ENCODE measurements at places on chromosomes 16 and 17.

DNA sequence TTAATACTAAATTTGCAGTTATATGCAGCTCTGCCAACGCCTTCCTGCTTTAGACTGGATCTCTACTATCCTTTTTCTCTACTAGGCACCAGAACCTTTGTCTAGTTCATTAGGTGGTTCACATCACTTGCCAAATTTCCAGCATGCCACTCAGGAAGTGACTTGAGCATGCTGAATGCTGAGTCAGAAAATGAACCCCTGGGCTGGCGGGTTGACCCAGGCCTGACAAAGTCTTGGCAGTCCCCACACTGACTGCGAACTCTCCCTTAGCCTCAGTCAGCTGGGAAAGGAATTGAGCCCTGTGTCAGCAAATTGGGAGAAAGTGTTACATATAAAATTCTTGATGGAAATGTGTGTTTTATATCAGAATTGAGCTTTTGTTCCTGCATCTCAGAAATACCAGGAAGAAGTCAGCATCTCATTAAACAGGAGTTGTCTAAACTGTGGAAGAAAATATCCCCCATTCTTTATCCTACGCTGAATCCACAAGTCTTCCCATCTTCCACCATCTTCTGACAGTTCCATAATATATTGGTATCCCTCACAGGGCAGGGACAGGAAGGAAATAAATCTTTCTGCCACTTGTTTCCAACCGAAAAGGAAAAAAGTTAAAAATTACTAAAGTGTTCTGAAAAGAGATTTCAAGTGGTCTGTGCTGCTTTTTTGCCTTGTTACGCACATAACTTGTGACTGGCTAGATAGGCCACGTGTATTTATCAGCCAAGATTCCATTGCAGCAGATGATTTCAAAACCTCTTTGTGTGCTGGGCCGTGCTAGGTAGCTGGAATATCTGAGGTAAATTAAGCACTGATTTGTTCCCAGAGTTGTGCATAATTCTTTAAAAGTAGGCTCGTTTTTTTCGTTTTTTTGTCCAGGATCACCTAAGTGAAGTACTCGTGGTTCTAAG lies 16.7 kb upstream of the SLC12A3 start:
- DNase-seq = no peak

DNA sequence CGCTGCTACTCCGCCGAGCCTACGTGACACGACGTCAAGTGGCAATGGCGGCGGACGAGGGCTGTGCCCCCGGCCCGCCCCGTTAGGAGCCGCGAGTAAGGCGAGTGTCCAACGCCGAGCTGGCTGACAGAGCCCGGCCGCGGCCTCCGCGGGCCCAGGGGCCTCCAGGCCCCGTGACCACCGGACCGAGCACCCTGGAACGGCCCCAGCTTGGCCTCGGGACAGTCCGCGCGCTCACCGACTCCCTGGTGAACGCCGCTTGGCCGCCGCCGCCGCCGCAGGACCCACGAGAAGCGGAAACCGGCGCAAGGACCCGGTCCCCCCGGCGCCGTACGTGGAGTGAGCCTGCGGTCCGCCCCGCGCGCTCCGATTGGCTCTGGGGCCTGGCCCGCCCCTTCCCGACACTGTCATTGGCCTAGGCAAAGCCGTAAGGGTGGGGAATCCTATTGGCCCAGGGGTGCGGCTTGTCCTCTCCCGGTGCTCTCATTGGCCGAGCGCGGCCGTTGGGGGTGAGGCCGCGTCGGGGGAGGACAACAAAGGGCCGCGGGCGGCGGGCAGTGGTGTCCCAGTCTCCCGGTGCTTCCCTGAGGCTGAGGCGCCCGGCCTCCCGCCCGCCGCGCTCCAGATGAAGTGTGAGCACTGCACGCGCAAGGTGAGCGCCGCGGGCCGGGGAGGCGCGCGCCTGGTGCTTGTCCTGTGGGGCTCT lies at the start of gene NARF:
Gene NARF (plus strand): TSS at position 563 of the 706 bp plus-strand sequence. CDS start 63 bp downstream, at position 626.
- peak; percentile 97 for DNase-seq

DNA sequence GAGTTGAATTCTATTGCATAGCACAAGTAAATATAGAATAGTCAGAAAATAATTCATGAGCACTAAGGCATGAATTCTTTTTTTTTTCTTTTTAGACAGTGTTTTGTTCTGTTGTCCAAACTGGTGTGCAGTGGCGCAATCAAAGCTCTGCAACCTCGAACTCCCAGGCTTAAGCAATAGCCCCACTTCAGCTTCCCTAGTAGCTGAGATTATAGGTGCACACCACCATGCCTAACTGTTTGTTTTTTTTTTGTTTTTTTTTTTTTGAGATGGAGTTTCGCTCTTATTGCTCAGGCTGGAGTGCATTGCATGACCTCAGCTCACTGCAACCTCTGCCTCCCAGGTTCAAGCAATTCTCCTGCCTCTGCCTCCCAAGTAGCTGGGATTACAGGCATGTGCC lies 16.6 kb downstream of the TUBD1 start:
- peak; percentile 69 for DNase-seq

- DNase-seq = no peak
Observed at GRCh38 chr16:79932572-79932971, 332.0 kb upstream of the MAF start.

DNA sequence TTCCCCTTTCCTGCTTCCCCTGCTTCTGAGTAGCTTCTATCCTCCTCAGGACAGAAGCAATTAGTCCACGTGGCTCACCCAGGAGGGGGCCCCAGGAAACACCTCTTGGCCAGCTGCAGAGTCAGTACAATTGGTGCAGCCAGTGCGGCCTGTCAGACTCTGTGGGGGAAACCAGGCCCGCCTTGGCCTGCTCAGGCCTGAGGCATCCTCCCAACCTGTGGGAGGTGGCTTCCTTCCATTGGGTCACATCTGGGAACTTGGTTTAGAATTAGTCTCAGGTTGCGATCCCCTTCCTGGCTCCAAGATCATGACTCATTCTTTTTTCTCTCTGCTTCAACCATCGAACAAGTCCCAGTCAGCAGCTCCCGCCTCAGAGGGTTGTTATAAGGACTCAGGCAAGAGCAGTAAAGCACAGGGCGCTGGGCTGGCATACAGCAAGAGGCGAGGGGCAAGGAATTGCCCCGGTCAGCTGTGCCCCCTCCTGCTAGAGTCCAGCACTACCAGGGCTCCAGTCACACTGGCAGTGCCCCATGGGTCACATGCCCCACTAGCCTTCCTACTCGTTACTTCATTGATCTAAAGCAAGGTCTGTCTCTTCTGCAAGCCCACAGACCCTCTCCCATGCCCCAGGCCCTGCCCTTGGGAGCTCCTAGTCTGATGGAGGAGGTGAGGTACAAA lies 8.1 kb upstream of the EPX start:
- DNase-seq = no peak

- DNase-seq = peak; percentile 91
Observed at GRCh38 chr17:28925912-28926365, 23.1 kb upstream of the DHRS13 start.

DNA sequence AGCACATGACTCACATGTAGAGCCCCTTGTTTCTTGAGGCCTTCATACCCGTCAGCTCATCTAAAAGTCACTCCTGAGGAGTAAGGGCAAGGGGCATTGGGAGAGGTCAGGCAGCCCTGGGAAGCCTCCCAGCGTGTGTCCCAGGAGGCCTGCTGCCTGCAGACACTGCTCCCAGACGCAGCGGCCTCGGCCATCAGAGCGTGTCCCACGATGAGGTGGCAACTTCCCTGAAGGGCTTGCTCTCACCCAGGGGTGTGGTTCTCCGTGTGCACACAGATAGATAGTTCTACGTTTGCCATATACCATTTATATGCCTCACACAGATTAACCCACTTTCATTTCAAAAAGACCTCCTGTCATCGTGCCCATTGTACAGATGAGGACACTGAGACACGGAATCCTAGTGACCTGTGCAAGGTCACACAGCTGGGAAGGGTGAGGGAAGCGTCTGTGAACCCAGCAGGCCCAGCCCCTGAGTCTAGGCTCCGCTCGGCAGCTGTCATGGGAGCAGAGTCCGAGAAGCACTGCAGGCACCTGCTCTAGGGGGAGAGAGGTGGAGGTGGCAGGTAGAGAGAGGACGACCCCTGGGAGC lies 8.3 kb downstream of the TUBB3 start:
- no peak for DNase-seq

GRCh38 chr17:9467518-9467917 lies 108.1 kb downstream of the STX8 start:
- no peak for DNase-seq

- no peak for DNase-seq
Observed at GRCh38 chr16:73545755-73546154, 497.8 kb upstream of the ZFHX3 start.

DNA sequence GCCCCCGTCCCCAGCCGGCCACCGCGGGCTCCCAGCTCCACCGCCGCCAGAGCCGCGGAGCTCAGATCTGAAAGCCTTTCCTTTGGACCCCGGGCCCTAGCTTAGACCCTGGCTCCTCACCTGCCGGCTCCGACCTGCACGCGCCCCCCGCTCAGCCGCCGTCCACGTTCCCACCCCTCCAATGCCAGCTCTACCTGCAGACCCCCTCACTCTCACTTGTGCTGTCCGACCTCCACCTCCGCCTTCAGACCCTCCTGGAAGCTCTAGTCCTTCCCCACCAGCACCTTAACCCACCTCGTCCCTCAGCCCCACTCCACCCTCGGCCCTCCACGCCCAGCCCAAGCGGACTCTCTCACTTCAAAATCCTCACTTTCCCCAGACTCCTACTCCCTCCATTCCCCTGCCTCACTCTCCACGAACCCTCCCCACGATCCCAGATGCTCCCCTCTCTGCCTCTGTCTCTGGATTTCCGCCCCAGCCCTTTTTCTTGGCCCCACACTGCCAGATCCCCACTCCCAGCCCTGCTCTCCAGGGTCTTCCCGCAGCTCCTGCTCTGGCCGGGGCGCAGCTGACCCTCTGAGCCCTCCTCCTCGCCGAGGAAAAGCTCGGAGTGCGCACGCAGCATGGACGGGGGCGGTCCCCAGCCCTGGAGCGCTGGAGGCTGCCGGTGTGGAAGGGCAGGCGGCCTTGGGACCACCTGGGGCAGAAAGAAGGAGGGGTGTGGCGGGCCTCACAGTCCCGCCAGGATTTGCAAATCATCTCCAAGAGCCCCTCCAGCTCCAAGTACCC lies at the start of gene TMEM114:
Gene TMEM114 (minus strand): TSS at position 612 of the 789 bp plus-strand sequence. CDS start 673 bp downstream, outside the sequence.
- DNase-seq = no peak

- no peak for DNase-seq
Observed at GRCh38 chr17:68740555-68741447, 139.6 kb upstream of the FAM20A start.

DNA sequence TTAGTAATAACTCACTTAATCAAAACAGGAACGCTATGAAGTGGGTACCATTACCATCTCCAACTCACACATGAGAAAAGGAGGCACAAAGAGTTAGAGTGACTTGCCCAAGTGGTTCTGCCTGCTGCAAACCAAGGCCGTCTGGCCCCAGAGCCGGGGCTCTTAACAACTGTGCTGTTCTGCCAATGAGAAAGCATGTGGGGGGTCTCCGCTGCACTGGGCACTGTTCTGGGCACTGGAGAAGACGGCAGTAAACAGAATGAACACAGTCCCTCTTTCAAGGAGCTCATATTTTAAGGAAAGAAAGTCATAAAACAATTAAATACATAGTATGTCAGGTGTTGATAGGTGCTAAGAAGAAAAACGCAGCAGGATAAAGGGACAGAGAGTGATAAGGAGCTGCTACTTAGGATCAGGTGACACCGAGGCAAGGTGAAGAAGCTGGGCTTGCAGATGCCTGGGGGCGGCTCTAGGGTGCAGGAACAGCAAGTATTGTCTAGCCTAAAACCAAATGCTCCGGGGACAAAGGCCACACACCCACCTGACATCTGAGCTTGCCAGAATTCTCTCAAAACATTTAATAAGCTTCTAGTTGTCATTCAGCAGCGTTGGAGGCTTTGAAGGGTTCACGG lies 6.5 kb downstream of the STX8 start:
- DNase-seq = no peak

DNA sequence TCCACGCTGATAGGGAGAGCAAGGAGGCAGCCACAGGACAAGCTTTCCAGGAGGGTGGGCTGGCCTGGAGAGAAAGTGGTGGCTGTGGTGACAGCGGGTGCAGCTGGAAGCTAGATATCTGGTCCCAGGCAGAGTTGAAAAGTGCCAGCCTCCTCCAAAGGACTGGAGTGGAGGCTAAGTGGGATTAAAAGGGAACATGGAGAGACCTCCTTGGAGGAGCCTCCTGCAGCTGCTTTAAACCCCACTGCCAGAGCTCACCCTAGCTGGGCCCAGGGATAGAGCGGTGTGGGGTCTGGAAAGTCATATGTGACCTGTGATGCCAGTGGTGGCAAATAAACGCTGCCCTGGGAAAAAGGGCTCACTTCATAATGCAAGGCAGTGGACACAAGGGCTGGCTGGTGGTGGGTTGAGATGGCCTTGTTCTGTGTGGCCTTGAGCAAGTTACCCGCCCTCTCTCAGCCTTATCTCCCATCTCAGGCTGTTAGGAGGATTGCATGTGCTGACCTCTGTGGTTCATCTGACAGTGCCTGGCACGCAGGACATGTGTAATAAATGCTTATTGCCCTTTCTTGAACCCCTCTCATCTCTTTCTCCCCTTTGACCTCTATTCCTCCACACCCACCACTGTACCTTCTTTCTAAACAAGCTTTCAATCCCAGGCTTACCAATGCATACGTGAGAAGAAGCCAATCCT lies 61.0 kb upstream of the LGALS9 start:
- no peak for DNase-seq

DNA sequence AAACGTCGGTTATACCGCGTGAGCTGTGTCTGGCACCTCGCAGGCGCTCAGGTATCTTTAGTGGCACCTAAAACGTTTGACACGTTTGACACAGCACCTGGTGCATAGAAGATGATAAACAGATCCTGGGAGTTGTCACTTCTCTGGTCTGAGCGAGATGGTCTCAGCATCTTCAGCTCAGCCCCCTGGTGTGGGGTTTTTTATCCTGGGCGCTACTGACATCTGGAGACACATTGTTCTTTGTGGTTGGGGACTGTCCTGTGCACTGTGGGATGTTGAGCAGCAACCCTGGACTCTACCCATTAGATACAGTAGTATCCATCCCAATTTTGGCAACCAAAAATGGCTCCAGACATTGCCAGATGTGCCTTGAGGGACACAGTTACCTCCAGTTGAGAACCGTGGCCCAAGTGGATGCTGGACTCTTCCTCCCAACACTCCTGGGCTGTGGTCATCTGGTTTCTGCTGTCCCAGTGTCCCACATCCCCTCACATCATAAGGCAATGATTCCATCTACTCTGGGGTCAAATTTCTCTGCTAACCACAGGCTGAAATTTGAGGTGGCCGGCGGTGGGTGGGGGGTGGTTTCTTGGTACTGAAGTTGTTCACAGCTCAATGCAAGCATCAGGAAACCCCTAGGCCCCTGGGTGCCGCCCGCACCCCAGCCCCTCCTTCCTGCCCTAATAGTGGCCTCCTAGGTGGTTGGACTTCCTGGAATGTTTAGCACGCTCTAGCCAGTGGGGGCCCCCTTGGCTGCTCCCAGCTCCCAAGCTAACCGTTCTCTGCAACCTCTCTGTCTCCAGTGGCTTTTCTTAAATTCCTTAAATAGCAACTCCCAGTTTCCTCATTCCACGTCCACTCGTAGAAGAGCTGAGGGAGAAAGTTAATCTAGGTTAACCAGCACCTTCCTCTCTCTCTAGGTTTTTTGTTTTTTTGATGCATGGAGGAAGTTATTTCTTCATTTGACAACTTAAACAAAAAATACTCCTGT lies 124.8 kb downstream of the ABCC1 start:
- peak; percentile 94 for DNase-seq

Data from MV-4-11 (cell line).